NCI-H1105 treated with DMSO at 0.1 percent for 48 hours (cell line): ENCODE measurements at places on chromosomes 6 and 20.

GRCh38 chr6:143579703-143580102 lies 68.2 kb upstream of the FUCA2 start:
- no peak for DNase-seq

- DNase-seq = no peak
Observed at GRCh38 chr6:130787726-130788500, 39.3 kb upstream of the SMLR1 start.

DNA sequence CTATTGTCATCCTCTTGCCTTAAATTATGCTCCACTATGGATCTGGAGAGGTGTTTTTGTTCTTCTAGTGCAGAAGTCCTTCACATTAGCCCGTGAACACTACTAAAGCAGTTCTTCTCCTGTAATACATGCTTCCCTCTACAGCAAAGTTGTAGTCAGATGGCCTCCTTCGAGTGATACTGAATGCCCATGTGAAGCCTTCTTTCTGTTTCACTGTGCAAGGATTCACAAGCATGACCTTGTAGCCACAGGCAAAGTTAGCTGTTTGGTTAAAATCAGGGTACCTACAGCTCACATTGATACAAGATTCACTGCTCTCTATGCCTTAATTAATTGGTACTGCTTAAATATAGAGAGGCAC lies 47.6 kb downstream of the ARHGAP18 start:
- no peak for DNase-seq

- DNase-seq = no peak
Observed at GRCh38 chr20:1171461-1172093, 13.2 kb downstream of the TMEM74B start.

- no peak for DNase-seq
Observed at GRCh38 chr20:61537239-61538182, 285.4 kb downstream of the CDH4 start.

GRCh38 chr6:70973604-70974003 lies 16.7 kb upstream of the B3GAT2 start:
- DNase-seq = no peak

GRCh38 chr6:142045380-142046278 lies 87.1 kb upstream of the GJE1 start:
- DNase-seq = no peak

DNA sequence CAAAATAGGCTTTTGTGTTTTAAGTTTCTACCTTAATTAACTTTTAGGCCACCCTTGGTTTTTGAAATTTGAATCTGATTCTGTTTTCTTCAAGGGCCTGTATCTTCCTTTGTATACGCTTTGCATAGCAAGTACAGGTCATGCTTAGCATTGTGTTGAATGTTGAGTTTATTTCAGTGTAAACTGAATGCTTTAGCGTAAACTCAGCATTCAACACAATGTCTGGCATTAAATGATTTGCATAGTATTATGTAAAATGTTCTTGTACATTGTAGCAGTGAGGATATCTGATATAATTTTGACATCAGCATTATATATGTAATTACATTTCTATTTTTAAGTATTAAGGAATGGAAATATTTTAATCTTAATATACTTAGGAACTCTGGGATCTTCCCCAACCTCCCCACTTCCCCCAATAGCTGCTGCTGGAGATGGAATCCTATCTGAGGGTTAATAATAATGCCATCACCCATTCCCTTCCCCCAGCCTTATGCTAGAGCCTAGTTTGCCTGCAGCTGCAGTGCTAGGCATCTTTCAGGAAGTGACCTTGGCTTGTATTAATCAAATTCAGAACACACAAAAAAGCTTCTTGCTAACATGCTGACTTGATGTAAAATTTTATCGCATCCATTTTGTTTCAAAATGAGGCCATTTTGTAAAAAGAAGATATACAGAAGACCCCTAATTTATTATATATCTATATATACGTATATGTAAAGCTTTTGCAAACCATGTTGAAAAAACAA lies 73.1 kb downstream of the NCOA3 start:
- peak; percentile 58 for DNase-seq

DNA sequence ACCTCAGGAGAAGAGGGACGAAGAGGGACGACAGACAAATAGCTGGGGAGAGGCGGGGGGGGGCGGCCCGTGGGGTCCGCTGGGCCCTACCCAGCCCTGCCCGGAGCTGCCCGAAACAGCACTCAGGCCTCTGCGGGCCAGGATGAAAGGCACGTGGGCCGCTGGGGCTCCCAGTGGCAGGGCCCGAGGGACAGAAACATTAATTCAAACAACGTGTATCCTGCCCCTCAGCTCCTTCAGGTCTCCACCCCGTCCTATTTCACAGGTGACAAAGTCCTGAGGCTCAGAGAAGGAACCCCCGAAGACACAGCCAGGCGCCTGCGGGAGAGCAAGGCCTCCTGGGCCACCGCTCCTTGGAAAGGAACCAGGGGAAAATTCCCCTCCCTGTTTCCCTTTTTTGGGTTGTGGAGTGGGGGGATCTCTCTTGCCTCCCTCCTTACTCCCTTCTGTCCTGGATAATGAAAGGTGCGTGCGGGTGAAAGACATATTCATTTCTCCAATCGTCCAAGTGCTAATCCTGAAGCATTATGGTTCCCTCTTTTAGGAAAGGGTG lies 93.3 kb downstream of the RNASET2 start:
- DNase-seq = no peak

DNA sequence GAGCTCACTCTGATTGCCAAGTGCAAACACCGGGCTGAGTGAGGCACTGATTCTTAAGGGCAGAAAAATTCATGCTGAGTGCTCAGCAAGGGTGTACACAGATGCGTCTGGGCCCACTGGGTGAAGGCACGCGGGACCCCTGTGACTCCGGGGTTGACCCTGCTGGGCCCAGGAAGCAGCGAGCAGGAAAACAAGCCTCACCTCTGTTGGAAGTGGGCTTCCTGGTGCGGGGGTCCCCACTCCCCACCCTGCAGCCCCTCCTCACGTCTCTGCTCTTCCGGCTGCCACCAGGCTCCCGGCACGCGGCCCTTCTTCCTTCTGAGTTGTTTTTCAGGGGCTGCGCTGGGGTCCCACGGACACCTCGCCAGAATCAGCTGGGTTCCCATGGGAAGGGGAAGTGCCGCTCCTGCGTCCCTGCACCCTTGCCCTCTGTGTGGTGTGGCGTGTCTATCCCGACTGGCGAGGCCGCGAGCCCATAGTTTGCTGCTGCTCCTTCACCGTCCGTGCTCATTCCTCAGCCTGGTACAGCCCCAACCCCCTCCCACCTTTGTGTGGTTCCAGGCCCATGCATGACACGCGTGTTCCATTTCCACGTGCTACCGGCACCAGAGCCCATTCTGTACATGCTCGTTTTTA lies 80.6 kb upstream of the BHLHE23 start:
- DNase-seq = no peak

- no peak for DNase-seq
Observed at GRCh38 chr6:160117137-160117536, 4.5 kb upstream of the SLC22A1 start.

GRCh38 chr6:90421666-90422065 lies 125.0 kb upstream of the BACH2 start:
- no peak for DNase-seq

- no peak for DNase-seq
Observed at GRCh38 chr6:130452336-130452735, 86.5 kb downstream of the TMEM200A start.

DNA sequence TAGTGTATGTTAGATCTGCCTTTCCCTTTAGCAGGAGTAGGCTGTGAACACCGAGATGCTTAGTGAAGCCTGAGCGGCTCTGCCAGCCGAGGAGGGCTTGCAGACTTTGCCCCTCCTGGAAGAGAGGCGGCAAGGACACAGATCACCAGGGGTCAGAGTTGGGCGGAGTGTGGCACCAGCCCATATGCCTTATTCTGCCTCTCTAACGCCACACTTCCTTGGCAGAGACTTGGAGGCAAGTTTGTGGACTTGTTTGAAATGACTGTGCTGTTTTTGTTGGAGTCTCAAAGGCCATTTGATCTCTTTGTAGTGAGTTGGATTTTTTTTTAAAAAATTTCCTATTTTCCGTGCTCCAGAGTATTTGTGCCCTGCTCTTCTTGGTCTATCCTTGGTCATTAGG lies 44.5 kb upstream of the CLDN20 start:
- DNase-seq = no peak

GRCh38 chr6:148068437-148069061 lies 274.1 kb upstream of the SASH1 start:
- no peak for DNase-seq

- no peak for DNase-seq
Observed at GRCh38 chr6:117448732-117449485, 23.2 kb upstream of the ROS1 start.

DNA sequence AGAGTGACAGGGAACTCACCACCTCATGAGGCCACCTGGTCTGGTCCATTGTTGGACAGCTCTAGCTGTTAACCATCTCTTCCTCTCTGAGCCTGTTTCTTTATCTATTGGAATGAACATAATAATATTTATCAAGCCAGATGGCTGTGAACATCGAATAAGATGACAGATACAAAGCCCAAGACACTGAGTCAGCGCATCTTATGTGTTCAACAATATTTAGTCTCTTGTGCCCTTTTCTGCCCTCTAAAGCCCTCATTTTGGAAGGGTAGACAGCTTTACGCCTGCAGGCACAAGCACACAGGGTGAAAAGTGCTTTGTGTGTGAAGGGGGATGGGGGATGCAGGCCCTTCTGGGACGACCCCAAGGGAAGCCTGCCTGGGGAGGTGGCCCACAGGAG lies 164.0 kb downstream of the GRM4 start:
- DNase-seq = no peak

GRCh38 chr6:72322771-72323170 lies 299.1 kb upstream of the KCNQ5 start:
- no peak for DNase-seq

GRCh38 chr6:160337991-160338390 lies 10.2 kb upstream of the SLC22A3 start:
- DNase-seq = no peak

DNA sequence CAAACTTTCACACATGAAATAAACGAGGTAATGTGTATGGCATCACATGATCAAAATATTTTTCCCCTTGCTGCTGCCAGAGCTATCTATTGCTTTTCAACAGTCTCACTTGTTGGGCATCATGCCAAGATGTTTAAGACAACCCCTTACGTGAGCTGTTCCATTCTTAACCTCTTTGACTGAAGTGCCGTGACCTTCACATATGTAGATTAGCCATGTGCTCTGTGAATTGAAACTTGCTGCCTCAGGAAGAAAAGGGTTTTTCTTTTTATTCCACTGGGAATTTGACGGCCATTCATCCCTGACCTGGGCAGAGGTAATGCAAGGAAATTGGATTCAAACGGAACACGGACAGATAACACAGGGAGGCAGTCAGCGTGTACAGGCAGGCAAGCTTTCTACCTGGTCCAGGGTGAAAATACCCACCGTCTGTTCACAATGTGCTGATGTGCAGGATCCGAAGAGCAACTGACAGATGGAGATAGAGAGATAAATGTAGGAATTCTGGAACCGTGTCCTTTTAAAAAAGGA lies 14.2 kb downstream of the ARID1B start:
- peak; percentile 100 for DNase-seq

DNA sequence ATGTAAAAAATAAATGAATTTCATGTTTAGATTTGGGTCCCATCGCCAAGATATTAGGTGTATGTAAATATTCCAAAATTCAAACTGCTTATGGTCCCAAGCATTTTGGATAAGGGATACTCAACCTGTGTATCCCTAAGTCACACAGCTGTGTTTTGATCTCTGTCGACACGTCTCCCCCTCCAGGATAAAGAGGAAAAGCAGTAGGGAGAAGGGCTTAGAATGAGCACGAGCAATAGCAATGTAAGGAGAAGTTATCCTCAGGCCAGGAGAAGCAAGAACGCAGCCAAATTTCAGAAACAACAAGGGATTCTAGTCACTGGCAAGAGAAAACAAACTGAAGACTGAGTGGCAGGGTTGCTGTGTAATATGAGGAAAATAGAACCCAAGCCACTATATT lies 181.2 kb downstream of the AIG1 start:
- DNase-seq = no peak

GRCh38 chr20:49096203-49096730 lies 50.2 kb downstream of the CSE1L start:
- no peak for DNase-seq

GRCh38 chr6:113709936-113710509 lies 147.1 kb upstream of the MARCKS start:
- DNase-seq = no peak

DNA sequence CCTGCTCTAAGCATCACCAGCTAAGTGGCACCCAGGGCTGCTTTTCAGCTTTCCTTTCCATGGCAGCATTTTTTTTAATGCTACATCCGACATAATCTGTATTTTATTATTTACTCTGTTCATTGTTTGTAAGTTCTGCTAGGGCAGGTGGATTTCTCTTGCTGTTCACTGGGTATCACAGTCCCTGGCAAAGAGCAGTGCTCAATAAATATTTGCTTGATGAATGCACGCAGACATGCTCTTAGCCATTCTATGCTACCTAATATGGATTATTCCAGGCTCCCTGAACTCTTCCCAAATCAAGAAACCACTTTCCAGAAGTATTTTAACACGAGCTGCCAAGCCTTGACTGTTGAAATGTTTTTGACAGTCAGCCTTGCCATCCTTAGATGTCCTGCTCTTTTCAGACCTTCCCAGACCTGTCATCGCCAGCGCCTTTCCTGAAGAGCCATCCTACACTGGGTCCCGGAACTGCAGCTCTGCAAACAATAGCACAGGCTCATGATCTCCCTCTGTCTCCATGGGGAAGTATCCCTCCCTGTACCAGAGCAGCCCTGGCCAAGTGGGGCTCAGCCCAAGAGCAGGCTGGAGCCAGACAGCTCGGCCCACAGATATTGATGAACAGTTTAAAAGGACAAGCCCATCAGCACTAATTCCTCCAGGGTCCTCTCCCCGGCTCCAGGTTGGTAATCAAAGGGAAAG lies 136.5 kb upstream of the CDH4 start:
- DNase-seq = no peak

GRCh38 chr6:19551611-19552010 lies 285.6 kb upstream of the ID4 start:
- no peak for DNase-seq

DNA sequence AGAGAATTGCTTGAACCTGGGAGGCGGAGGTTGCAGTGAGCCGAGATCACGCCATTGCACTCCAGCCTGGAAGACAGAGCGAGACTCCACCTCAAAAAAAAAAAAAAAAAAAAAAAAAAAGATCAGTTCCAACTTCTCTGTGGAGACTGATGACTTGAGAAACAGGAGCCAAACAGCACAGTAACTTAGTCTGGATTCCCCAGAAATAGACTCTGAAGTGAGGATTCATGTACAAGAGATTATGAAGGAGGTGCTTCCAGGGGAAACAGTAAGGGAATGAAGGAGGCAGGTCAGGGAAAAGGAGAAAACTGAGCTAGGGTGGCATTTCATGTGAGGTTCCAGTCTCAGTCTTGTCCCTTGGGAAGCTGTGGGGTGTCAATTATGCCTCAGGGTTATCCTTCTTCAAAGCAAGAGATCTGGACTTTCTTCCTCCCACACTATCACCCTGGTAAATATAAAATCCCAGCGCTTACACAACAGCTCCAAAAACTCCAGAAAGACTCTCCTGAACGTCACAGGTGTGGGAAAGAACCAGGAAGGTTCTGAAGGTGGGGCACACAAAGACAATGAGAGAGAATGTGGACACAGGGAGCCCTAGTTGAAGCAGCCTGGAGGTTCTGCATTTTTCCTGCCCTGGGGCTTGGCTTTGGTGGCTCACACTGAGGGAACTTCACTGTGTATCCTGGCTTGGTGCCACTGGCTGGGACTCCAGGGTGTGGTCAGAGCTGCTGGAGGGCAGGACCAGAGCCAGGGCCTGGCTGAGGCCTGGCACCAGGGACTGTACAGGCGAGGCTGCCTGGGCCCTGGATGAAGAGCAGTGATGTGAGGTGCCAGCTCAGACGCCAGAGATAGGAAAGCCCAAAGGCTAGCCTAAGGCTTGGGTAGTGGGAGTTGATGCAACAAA lies 46.8 kb downstream of the PCNA start:
- DNase-seq = no peak

GRCh38 chr20:61699495-61700374 lies 365.9 kb downstream of the TAF4 start:
- DNase-seq = no peak
